Activated CD4-positive, alpha-beta T cell treated with anti-CD3 and anti-CD28 coated beads for 1 hour (primary cell): ENCODE measurements at places on chromosomes 5 and 9.

- DNase-seq: no peak
These were observed 1281.2 kb upstream of the NUDT12 start for GRCh38 chr5:104843822-104844221.

DNA sequence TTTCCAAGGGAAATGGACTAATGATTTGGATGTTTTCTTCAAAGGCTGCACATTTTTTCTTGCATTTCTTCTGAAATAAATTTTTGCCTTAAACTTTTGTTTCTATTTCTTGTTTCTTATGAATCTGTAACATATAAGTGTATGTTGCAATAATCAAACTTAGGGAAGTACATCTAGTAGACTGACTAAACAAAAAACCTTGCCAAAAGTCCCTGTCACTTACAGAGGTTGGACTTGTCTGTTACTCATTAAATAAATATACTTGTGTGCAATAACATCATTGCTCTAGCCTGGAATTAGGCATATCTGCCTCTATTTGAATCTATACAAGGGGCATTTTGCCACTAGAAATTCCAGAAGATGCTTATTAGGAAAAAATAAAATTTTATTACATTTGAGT, 56.6 kb downstream of the C6 start:
- no peak for DNase-seq

DNA sequence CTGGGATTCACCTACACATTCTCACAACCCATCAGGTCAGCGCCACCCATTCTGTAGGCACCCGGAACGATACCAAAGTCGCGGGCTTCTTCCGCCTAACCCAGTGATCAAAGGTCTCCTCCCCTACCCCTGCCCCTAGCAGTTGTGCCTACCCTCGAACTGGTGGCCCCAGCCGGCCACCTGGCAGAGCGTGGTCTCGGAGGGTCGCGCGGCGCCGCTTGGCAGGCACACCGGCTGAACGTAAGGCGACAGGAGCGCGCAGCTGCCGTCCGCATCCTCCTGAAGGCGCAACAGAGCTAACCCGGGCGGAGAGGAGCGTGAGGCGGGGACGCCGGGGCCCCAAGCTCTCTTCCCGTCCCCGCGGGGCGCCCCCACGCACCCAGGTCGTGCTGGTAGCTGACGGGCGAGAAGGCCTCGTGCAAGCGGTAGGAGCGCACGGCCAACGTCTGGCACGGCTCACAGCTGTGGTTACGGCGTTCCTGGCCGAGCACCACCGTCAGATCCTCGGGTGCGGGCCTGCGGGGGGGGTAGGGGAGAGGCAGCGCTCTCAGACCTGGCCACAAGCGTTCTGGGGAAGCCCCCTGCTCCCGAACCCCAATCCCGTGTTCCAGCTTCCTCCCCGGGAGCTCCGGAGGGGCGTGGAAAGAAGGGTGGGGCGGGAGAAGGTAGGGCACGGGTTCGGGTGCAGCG, 2.8 kb upstream of the PFN3 start:
- DNase-seq: peak; percentile 39

GRCh38 chr5:65171645-65172044, 310.1 kb downstream of the ADAMTS6 start:
- DNase-seq: no peak

- DNase-seq: peak; percentile 40
These were observed at the start of the genes GBA2 and RGP1 for GRCh38 chr9:35748858-35749514. GBA2 (minus strand) TSS chr9:35749228; CDS start chr9:35748704, 524 bp downstream. RGP1 (plus strand) TSS chr9:35749287; CDS start chr9:35749756, 469 bp downstream.

GRCh38 chr9:115333277-115334070, 215.5 kb upstream of the TNC start:
- no peak for DNase-seq

GRCh38 chr9:90799271-90799852, 2.3 kb upstream of the SYK start:
- no peak for DNase-seq

- no peak for DNase-seq
These were observed 97.3 kb downstream of the PTCH1 start for GRCh38 chr9:95419444-95419843.

DNA sequence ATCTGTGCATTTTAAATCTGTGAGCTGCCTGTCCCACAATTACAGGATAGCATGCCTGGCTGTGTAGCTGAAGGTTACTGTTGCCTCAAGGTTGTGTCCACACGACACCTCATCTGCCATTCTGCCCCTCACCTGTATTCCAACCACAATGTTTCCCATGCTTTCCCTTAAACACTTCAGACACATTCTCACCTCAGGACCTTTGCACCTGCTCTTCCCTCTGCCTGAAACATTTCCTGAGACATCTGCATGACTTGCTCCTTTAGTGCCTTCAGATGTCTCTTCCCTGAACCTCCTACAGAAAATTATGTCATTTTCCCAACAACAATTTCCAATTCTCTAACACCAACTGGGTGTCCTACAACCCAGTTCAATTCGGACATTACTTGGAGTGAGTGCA, 120.4 kb downstream of the ZNF608 start:
- DNase-seq: no peak

GRCh38 chr9:113808391-113809358, 67.4 kb upstream of the ZNF618 start:
- DNase-seq: no peak

DNA sequence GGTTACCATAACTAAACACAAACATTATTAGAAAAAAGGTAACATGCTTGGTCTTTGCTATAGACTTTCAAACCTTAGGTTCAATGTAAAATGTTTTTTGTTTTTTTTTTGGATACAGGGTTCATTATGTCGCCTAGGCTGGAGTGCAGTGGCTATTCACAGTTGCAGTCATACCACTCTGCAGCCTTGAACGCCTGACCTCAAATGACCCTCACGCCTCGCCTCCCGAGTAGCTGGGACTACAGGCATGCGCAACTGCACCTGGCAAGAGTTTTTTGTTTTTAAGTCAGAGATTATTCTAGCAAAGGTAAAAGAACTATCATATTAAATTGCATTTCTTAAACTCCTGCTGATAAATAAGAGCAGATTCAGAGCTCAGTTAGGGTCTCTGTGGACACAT, 55.1 kb upstream of the NR5A1 start:
- DNase-seq: no peak

GRCh38 chr9:127887792-127888191, 10.3 kb upstream of the AK1 start:
- no peak for DNase-seq

DNA sequence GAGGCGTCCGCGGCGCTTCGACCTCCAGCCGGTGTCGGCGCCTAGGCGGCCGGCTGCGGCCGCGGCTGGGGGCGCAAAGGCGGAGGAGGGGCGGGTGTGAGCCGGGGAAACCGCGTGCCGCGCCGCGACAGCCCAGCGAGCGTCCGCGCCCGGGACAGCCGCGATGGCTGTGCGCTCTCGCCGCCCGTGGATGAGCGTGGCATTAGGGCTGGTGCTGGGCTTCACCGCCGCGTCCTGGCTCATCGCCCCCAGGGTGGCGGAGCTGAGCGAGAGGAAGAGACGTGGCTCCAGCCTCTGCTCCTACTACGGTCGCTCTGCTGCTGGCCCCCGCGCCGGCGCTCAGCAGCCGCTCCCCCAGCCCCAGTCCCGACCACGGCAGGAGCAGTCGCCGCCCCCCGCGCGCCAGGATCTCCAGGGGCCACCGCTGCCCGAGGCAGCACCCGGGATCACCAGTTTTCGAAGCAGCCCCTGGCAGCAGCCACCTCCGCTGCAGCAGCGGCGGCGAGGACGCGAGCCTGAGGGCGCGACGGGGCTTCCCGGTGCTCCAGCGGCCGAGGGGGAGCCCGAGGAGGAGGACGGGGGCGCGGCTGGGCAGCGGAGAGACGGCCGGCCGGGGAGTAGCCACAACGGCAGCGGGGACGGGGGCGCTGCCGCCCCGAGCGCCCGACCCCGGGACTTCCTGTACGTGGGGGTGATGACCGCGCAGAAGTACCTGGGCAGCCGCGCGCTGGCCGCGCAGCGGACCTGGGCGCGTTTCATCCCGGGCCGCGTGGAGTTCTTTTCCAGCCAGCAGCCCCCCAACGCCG, 605 bp downstream of the CHSY3 start:
- DNase-seq: no peak

- DNase-seq: no peak
These were observed 105.3 kb upstream of the PIK3R1 start for GRCh38 chr5:68110264-68110663.

GRCh38 chr5:34652466-34652865, 3.7 kb upstream of the RAI14 start:
- DNase-seq: no peak

- no peak for DNase-seq
These were observed 32.3 kb downstream of the MACIR start for GRCh38 chr5:103290846-103291245.

DNA sequence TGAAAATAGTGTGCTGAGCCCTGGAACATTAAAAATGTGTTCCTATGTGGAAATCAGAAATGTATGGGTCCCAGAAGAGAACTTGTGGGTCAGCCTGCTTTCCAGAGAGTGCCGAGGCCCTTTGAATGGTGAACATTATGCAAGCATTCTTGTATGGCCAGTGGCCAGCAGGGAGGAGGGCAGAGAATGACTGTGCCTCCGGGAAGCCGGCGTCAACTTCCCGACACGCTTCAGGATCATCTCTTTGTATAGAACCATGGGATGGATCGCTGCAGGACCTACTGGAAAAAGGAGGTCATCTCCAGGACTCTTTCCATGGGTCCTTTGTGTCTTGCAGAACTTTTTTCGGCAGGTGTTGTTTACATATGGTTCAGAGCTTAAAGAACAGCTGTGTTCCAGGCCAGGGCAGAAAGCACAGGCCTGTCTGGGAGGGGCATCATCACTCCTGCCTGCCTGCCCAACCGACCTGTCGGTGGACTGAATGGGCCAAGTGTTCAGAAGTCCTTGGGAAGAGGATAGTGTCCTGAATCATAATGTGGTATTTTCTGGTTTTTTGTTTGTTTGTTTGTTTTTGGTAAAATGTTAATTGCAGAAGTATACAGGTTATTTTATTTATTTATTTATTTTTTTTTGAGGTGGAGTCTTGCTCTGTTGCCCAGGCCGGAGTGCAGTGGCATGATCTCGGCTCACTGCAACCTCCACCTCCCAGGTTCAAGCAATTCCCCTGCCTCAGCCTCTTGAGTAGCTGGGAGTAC, 9.0 kb downstream of the PRRC2B start:
- no peak for DNase-seq

DNA sequence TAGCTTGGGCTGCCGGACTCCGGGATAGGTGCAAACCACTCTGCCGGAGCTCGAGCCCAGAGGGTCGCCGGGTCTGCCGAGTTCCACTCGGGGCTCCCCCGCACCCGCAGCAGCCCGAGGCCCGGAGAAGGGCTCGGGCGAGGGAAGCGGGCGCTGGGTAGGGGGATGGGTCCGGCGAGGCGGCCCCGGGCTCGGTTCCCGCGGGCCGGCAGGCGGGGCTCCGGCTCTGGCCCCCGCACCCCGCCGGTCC, 507 bp downstream of the RICTOR start:
- no peak for DNase-seq

- no peak for DNase-seq
These were observed 396.6 kb upstream of the KCNN2 start for GRCh38 chr5:113965225-113965624.

DNA sequence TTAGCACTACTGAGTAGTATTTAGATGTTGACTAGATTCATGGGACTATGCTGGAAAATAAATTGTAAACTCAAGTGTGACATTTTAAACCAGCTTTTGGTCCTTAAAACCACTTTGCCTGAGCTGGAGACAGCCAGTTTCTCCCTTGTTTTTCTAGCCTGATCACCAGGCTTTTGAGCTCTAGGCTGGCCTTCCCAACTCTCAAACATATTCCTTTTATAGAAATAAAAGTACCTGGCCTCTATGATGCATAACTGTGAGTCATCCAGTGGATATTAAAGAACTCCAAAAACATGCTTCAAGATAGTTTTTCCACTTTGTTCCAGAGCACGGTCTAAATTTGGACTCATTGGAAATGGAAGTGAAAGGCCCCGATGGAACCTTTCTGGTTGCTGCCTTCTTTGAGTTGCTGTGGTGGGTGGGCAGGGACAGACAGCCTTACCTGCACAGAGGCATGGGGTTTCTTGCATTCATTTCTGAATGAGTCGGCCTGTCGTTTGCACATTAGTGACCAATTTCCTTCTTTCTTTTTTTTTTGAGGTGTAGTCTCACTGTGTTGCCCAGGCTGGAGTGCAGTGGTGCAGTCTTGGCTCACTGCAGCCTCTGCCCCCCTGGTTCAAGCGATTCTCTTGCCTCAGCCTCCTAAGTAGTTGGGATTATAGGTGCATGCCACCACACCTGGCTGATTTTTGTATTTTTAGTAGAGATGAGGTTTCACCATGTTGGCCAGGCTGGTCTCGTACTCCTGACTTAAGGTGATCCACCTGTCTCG, 43.1 kb downstream of the TRIO start:
- DNase-seq: no peak

DNA sequence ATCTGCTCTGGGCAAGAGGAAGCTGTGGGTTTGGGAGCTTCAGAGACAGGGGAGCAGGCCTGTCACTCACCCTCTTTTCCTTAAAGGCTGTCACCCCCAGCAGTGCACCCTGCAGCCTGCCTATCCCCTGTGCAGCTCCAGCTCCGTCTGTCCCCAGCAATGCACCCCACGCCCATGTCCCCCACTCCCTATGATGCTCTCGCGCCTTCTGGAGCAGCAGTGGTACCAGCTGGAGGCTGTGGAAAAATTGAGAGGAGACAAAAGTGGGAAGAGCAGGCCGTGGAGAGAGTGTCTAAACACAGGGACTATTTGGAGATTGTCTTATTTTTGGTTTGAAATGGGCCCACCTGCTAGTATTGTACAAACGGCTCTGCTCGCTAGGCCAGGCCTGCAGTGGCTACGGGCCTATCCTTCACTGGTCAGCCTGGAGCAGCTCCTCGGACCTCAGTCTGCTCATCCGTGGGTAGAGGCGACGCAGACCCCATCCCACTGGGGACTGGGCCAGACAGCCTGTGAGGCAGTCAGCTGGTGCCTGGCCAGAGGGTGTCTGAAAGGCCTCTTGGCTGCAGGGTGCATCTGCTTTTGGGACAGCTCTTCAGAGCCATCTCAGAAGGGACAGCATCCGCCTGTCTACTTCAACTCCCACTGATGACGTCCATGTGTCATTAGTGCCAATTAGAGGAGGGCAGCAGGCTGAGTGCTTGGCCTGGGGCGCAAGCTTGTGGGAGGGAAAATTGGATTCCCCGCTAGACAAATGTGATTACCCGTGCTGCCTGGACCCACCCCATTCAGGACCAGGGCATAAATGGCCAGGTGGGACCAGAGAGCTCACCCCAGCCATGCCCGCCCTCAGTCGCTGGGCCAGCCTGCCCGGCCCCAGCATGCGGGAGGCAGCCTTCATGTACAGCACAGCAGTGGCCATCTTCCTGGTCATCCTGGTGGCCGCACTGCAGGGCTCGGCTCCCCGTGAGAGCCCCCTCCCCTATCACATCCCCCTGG, at the start of gene DBH:
Gene DBH (plus strand): TSS at position 831 of the 999 bp plus-strand sequence. CDS start 9 bp downstream, at position 840.
- DNase-seq: no peak

GRCh38 chr9:32351845-32352244, 32.6 kb upstream of the ACO1 start:
- no peak for DNase-seq

GRCh38 chr5:175025077-175025476, 300.7 kb downstream of the MSX2 start:
- no peak for DNase-seq

GRCh38 chr5:61651195-61651594, 319.1 kb downstream of the ZSWIM6 start:
- no peak for DNase-seq

- DNase-seq: no peak
These were observed 754.7 kb upstream of the CDH6 start for GRCh38 chr5:30438785-30439184.
